Stimulated activated CD4-positive, alpha-beta T cell treated with anti-CD3 and anti-CD28 coated beads, TNF-alpha, amount 100 ng/mL, for 4 hours (primary cell): ENCODE measurements at places on chromosomes 7 and 10.

- no peak for DNase-seq
Measured at GRCh38 chr10:74342991-74343390, 192.0 kb downstream of the ADK start.

- DNase-seq, result no peak
Measured at GRCh38 chr7:131045526-131045925, 282.1 kb upstream of the MKLN1 start.

DNA sequence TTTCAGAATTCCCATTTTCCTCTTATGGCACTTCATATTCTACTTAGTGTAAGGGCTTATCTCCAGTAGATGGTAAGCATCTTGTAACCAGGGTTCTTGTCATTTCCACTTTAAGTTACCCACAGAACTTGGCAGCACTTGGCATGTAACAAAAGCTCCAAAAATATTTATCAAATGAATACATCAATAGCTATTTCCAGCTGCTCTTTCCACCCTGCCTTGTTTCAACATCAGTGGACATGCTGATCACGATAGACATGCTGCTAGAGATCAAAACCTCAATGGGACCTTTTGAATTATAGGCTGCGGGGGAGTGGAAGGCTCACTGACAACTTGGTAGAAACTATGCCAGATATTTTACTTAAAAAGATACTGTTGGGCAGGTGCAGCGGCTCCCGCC lies 32.9 kb downstream of the HOXA1 start:
- DNase-seq, result no peak

DNA sequence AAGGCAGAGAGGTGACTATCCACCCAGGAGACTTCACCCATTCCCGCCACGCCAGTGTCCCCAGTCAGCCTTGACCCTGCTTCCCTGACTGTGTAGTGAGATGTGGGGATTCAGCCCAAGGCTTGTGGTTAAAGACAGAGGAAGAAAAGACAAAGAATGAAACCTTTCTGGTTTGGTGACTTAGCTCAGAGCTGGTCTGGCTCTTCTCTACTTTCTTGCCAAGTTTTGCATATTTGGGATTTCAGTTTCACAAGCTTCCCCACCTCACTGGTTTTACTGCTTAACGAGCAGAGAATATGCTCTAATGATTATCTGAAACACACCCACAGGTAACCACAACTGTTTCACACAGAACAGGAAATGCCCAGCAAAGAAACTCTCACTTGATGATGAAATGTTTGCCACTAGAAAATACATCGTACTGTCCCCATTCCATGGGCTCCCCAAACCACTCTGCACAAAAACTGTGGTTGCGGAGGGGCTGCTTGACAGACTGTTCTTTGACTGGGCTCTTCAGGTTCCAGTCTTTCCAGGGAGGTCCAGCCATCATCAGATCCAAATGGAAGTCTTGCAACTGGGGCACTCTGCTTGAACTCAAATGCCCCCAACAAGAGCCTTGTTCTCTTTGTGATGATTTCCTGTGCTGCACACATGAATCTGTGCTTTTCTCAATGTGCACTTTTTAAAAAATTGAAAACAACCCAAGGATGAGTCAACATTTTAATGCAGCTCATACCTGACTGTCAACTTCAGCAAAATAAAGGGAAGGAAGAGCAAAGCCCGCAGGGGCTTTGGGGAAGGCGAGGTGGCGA lies 95.5 kb downstream of the CTBP2 start:
- DNase-seq, result no peak

GRCh38 chr7:127652333-127653248 lies 597 bp downstream of the SND1 start:
- DNase-seq, result no peak

GRCh38 chr7:103929901-103930311 lies 59.6 kb downstream of the RELN start:
- DNase-seq, result no peak
